Ureter (tissue), 1 donor: ENCODE measurements at places on chromosomes 7 and 10.

DNA sequence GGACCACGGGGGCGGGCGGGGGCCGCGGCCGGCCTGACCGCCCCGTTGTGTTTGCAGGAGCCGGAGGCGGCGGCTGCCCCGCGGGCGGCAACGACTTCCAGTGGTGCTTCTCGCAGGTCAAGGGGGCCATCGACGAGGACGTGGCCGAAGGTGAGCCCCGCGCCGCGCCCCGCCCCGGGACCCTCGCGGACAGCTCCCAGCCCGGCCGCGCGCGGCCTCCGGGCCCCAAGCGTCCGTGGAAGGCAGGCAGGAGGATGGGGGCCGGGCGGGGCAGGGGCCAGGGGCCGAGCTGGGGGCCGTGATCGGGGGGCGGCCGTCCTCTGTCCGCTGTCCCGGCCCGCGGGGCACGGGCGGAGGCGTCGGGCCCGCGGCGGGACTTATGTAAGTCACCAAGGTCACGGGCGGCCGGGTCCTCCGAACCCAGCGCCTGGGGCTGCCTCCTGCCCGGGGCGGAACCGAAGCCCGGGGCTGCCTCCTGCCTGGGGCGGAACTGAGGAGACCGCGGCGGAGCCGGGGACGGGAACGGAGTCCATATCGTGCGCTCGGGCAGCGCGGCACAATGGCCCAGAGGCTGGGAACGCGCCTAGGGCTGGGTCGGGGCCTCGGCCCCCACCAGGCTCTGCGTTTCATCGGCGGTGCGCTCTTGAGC lies 497 bp downstream of the PPP2R2D start:
- peak; percentile 53 for DNase-seq

- DNase-seq: no peak
Measured at GRCh38 chr10:113576852-113577251, 24.0 kb downstream of the HABP2 start.

GRCh38 chr7:2213551-2214215 lies 19.1 kb downstream of the MAD1L1 start:
- DNase-seq: no peak

DNA sequence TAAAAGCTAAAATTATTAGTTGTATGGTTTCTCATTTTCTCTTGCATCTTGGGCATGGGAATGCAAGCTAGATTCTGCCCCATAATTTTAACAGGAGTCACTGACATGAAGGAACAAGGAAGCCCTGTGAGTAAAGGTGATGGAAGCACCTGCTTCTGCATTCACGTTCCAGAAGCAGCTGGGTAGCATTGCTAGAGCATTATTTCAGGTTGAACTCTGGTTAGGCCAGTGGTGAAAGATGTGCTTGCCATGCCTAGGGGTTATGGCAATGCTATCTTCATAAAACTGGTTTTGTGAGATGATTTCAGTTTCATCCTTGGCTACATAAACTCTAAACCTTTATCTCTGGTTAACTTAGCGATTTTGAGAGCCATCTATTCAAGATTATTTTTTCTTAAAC lies 151.4 kb downstream of the TFEC start:
- DNase-seq: no peak

- DNase-seq: no peak
Measured at GRCh38 chr7:29844559-29844958, 38.3 kb downstream of the WIPF3 start.

DNA sequence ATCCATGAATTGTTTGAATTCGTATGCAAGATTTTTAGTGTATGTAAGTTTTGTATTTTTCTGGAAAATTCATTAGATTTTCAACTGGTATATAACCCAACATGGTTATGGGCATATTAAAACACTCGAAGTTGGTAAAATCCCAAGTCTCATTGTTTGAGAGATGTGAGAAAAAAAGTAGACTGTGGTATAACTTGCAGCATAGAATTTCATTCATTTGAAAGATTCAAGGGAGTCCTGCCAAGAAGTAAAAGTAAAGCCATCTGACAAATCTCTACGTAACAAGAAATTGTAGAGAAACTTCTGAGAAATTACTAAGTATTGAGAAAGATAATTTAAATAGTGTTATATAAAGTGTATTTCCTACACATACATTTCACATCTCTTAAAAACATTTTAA lies 40.2 kb downstream of the SEMA3E start:
- no peak for DNase-seq
